ENCODE measurements at places on chromosomes 7 and 10.

GRCh38 chr7:138622841-138623240 is 78.3 kb downstream of the SVOPL start:
- no peak for DNase-seq

DNA sequence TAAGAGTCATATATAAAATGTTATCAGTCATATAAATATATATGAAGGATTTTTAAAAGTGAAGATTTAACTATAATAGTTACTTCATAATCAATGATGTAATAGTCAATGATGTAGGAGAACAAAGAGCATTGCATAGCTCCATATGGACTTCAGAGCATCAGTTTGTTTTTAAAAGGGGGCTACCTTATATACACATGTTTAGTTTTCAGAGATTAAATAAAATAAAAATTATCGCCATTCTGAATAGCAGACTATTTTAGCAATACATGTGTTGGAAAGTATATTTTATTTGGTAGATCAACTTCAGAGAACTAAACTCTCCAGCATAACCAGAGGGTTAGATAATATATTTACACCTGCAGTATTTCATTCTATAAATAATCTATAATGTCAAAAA is 29.1 kb upstream of the EPC1 start:
- DNase-seq: no peak

GRCh38 chr7:30321882-30322192 is 37.4 kb downstream of the ZNRF2 start:
- no peak for DNase-seq

GRCh38 chr7:155300641-155301452 is 3.2 kb downstream of the INSIG1 start:
- no peak for DNase-seq

- peak; percentile 74 for DNase-seq
These were observed at the start of gene SNX10 for GRCh38 chr7:26291699-26292538. SNX10 (plus strand) TSS chr7:26291862; CDS start chr7:26346443, 54,581 bp downstream.

- DNase-seq: peak; percentile 73
These were observed 827.6 kb upstream of the AUTS2 start for GRCh38 chr7:68770649-68771048.

GRCh38 chr10:119135513-119135881 is 30.0 kb downstream of the SFXN4 start:
- DNase-seq: no peak

GRCh38 chr7:2530071-2530987 is 10.8 kb downstream of the LFNG start:
- DNase-seq: no peak

- no peak for DNase-seq
These were observed 61.6 kb upstream of the ADRA2A start for GRCh38 chr10:111015181-111015580.

DNA sequence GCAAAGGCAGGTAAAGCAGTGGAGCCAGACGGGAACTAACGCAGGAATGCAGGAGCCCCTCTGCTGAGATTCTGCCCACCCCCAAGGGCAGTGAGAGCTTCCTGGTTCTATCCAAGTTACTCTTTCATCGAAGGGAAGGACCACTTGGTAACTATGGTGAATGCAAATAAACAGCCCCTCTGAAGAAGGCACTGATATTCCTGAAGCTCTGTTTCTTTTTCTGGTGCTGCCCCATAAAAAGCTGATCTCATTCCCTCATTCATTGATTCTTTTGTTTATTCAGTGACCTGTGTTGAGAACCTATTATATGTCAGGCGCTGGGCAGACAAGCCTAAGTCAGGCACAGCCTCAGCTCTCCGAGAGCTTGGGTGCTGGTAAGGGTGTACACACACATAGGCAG is 217.3 kb downstream of the SNX10 start:
- DNase-seq: peak; percentile 76

- no peak for DNase-seq
These were observed 8.4 kb downstream of the PLCE1 start for GRCh38 chr10:94002156-94002555.

DNA sequence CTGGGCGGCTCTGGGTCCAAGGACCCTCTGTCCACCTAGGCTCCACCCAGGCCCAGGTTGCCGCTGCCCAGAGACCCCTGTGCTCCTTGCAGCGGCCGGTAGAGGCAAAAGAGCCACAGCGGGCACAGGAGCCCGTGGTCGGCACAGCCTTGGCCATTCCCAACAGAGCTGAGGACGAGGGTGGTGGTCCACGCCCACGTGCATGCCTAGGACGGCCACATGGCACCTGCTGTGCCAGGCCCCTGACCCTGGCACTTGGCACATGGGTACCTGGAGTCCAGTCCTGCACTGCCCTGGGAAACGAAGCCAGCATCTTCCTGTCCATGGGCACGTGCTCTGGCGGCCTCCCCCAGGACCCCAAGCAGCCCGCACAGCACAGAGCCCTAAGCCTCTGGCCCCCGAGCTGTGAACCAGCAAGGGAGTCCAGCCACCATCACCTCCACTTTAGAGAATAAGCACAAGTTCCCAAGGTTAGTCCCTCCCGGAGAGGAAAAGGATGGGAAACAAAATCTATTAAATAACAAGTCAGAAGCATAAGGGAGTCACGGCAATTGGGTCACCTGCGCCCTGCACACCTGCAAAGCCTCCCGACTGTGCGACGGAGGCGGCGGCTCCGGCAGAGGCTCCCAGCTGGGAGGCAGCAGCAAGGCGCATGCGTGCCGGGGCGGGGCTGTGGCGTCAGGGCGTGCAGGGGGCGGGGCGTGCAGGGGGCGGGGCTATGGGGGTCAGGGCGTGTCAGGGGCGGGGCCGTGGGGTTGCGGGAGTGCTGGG is 59.1 kb downstream of the STK32C start:
- DNase-seq: peak; percentile 17

DNA sequence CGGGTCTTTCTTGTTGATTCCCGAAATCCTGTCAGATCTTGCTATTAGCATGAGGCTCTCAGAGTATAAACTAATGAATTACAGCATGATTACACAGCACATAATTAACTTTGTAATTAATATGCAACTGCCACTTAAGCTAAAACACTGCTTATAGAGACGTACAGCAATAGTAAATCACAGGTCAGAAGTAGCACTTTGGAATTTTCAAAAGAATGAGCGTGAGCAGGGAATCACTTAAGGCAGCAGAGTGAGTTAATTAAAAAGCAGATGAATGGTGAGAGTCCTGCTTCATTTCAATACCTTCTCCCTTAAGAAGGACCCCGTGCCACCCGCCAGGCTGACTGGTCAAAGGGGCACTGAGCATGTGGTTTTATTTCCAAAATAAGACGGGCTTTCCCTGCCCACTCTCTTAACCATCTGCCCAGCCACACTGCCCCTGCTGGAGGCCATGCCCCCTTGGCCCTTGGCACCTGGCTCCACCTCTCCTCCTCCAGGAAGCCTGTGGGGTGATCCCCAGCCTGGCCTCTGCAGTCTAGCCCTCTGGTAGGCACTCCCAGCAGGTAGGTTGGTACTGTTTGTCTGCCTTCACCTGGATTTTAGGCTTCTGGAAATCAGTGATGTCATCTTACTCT is 117.8 kb downstream of the ZMIZ1 start:
- DNase-seq: no peak

GRCh38 chr10:117441361-117441760 is 66.1 kb upstream of the PDZD8 start:
- DNase-seq: no peak

DNA sequence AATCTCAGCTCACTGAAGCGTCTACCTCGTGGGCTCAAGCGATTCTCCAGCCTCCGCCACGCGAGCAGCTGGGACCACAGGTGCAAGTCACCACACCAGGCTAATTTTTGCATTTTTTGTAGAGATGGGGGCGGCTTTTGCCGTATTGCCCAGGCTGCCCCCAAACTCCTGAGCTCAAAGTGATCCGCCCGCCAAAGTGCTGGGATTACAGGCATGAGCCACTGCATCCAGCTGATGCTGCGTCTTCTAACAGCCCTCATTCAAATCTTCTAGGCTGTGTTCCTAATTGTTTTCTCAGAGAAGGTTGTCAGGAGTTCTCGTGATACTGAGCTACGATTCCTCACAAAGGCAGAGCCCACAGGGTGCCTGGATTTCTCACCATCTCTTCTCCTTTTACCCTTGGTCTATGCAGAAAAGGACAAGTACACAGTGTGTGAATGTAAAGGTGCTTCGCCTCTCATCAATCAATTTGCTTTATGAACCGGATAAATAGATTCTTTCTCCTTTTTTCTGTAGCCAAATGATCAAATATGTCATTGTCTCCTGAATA is 247.3 kb upstream of the PTN start:
- DNase-seq: no peak

GRCh38 chr10:130021383-130021950 is 57.4 kb upstream of the EBF3 start:
- DNase-seq: no peak

DNA sequence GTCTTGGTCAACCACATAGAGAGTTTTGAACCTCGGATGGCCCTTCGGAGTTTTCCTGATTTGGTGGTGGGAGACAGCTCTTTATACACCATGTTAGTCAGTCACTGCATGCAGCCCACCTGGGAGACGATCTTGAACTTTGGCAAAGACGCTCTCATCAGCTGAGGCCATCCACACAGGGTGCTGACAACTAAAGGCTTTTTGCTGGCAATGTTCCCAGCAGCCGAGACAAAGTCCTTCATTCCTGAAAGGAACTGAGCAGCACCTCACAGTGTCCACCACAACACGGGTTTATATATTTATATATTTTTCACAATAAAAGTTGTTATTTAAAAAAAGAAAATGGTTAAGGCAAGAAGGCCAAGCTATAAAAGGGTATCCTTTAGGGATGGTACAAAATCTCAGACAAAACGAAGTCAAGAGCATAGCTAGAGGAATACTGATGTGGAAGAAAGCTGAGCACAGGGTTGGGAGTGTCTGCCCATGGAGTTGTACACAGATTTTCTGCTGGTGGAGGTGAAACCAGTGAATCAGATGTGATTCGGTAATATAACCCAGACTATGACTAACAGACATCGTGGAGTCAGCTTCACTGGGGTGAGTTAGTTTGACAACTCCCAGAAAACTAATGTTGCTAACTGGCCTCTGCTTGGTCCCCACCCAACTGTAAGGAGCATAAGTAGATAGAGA is 27.4 kb upstream of the CAPZA2 start:
- no peak for DNase-seq

- no peak for DNase-seq
These were observed 8.3 kb upstream of the KAZALD1 start for GRCh38 chr10:101053516-101053915.

DNA sequence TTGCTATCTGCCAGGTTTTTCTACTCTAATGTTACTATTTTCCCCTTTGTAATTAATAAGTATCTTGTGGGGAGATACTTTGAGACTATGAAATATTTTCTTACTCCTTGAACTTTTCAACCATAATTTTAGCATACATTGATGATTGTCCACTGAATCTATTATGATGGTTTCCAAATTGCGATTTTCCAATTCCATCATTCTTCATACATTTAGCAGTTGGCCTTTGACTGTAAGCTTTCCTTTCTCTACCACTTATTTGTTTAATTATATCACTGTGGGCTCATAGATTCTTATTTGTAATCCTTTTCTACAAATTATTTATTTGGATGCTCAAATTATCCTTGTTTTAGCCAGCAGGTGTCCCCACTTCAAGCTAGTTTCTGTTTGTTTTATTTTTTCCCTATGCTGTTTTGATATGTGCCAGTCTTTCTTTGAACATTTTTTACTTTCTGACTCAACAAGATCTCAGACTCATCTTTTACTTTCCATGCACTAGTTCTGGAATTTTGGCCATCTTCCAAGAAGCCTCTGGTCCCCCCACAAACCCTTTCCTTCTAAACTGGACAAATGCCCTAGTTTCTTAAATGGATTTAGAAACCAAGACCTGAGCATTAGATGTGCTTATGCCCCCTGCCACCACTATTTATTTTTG is 11.4 kb upstream of the MRPS16 start:
- DNase-seq: no peak

DNA sequence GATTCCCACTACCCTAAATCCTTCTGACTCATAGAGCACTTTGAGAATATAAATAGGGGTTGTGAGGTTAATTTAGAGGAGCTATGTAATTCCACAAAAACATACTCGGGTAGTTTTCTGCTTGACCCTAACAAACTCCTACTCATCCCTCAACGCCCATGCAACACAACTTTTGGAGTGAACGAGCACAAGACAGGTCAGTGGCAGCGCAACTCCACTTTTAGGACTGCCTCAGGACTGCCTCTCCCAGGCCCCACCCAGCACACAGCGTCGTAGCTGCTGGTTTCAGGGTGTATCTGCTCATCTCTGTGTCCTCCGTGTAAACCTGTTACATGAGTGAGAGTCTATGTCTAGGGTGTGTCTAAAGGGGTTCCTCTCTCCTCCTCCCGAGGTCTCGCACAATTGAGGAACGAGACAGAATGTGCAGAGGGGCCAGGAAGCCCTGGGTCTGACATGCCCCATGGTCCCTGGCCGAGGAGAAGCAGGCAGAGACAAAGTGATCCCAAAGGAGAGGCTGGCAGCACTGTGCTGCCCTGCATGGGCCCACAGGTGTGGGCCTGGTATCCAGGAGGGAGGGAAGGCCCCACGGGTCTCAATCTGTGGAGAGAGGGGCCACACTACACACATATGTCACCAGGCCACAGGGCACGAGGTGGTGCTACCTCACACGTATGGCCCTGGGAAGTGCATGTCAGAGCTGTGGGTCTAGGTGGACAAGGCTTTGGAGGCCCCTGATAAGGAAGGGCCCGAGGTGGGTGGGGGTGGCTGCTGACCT is 45.5 kb downstream of the CAMK2B start:
- no peak for DNase-seq

DNA sequence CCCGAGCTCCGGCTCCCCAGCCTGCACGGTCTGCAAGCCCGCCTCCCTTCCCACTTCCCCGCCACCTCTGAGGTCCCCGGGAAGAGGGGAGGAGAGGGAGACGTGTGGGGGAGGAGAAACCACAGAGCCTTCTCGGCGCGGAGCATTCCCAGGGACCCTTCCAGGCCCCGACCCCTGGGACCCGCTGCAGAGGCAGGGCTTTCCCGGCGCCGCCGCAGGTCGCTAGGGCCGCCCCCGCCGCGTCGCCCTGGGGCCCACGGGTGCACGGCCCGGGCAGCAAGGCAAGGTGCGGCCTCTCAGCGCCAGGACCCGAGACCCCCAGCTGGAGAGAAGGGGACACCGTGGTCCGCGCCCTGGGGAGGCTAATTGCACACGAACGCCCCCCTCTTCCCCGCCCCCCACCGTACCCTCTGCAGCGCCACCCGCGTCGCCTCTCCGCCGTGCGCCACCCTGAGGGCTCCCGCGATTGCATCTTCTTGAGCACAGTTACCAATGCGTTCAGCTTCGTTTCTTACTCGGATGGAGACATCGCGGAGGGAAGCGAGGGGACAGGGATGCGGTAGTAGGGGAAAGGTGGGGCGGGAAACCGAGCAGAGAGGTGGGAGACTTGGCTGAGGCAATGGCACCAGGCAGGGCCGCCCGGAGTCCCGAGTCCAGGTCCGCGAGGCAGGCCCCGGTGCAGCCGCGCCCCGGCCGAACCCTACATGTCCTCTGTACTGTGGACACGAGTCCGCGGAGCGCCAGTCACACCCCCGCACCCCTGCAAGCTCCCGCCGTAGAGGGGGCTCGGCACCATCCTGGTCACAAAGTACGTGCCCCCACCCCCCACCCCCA is 28.9 kb downstream of the SKIDA1 start:
- DNase-seq: peak; percentile 40

DNA sequence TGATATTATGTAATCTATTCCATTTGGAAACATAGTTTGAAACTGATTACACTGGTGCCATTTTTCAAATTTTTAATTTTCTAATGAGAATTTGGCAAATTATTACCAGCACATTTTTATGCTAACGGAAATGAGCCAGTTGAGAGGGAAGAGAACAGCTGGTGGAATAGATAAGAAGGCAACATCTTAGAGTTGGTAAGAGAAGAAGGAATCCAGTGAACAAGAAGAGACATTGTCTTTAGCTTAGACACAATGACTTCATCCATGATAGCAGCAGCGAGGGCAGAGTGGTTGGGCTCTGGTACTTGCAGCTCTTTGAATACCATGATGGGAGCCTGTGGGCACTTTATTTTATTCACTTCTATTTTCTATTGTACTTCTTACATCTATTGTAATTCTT is 89.6 kb downstream of the CHRM2 start:
- no peak for DNase-seq

Measured in NCI-H1092 (cell line).